ENCODE measurements at places on chromosomes 5 and 9.

GRCh38 chr9:80867731-80868130, 821.6 kb downstream of the TLE1 start:
- DNase-seq, result no peak

DNA sequence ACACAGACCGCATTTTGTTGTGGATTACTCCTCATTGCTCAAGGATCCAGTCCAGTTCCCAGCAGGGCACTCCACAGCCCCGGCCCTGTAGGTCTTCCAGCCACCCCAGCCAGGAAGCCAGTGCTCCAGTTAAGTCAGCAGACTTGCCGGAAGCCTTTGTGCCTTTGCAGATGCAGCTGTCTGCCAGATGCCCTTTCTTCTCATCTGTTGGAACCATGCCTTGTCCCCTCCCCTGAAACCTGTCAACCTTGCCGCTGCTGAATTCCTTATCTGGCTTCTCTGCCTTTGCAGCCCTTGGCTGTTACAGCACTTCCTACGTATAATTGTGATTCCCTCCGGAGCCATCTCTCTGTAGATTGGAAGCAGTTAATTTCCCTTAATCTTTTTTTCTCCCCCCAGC, 28.4 kb downstream of the PSAT1 start:
- no peak for DNase-seq

DNA sequence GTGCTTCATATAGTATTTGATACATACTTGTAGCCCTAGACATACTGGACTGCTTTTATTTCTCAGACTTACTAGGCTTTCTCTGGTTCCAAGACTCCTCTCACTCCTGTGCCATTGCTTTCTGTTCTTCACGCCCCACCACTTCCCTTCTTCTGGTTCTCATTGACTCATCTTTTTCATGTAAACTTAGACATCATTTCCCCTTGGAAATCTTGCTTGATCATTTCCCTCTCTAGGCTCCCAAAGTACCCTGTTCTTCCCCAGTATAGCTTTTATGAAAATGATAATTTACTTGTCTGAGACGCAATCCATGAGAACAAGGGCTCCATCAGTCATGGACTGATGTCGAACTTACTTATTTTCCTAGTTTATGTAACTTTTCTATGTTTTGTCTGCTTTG, 83.5 kb downstream of the TLR4 start:
- no peak for DNase-seq

GRCh38 chr9:85130260-85130659, 460.7 kb downstream of the NTRK2 start:
- no peak for DNase-seq

DNA sequence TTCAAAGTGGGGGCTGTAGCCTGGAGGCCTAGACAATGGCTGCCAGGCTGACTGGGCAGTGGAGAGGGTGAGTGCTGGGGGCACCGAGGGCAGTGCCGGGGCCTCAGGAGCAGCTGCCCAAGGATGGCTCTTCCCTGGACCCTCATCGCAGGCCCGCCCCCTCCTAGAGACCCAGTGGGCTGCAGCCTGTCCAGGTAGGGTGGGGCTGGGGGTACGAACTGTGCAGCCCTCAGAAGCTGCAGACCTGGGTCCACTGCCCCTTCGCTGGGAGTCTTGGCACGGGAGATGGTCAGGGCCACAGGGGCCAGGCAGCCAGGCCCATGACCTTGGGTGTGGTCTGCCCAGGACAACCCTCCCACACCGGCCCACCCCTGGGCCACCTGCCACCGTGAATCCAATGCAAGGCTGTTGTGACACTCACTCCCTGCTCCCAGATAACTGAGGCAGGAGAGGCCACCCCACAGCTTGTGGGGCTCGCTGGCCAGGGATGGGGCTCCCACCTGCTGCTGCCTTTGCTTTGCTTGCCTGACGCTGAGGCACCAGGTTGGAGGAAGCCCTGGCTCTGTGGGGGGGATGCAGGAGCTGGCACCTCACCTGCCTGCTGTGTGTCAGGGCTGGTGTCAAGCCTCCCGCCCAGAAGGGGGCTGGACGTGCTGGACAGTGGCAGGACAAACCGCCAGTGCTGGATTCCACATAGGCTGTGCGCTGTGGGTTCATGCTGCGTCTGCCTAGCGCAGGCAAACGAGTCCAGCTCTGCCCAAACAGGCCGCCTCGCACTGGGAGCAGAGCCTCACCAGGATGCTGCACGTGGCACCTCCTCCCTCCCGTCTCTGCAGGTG, 23.1 kb upstream of the SLC9A3 start:
- DNase-seq, result no peak

- DNase-seq, result no peak
Observed at GRCh38 chr9:33244137-33244784, 4.3 kb downstream of the SPINK4 start.

DNA sequence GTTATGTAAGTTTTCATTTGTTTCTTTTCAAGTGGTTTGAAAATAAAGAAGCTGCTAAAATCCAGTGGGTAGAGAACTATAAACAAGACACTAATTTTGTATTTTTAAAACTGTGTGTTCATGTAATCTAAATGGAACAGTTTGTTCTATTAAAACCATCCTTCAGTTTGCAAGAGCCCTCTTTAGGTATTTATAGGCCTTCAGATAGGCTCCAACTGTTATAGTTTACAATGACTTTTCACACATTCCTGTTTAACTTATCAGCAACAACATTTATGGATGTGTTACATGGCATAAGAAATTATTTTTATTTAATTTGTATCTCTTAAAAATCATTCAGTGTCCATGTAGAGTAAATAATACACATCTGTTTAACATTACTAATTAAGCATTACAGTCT, 126.7 kb upstream of the SLCO6A1 start:
- no peak for DNase-seq
